ENCODE measurements at places on chromosomes 4 and X.

DNA sequence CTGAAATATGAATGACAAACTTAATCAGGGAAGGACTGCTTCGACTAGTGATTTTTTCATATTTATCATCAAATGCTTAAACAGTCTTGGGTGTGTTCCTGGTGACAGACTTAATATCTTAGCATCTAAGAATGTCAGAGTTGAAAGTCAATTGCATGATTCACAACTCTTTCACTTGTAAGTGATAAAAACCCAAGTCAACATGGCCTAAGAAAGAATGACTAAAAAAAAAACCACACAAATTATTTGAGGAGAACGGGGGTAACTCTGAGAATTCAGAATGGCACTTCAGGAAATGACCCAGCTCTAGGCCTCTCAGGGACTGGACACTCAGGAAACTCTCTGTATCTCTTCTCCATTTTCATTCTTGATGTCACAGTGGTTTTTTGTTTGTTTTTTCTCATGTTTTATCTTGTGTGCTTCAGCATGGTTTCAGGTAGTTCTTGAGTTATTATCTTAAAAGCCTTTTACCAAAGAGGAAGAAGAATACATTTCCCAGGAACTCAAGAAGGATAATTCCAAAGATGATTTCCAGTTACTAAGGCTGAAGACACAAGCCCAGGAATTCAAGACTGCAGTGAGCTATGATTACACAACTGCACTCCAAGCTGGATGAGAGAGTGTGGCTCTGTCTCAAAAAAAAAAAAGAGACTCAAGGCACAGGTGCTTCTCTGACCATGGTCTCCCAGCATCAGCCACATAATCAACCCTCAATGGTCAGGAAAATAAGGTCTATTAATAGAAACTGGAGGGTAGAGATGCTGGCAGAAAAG lies 1697.8 kb upstream of the IGFBP7 start:
- H3K4me1 ChIP-seq: no peaks in the 10 kb centered on the region
- H3K27ac ChIP-seq: no peak overlapping the region
- DNase-seq: no peak
- no peaks in the 10 kb centered on the region for H3K36me3 ChIP-seq
- H3K4me3 ChIP-seq: no peak overlapping the region

- DNase-seq: no peak
- H3K4me1 ChIP-seq: no peaks in the 10 kb centered on the region
- H3K4me3 ChIP-seq: no peak overlapping the region
- no peak overlapping the region for H3K27ac ChIP-seq
- H3K36me3 ChIP-seq: no peaks in the 10 kb centered on the region
These were observed 134.0 kb downstream of the HTR2C start for GRCh38 chrX:114717921-114718320.

DNA sequence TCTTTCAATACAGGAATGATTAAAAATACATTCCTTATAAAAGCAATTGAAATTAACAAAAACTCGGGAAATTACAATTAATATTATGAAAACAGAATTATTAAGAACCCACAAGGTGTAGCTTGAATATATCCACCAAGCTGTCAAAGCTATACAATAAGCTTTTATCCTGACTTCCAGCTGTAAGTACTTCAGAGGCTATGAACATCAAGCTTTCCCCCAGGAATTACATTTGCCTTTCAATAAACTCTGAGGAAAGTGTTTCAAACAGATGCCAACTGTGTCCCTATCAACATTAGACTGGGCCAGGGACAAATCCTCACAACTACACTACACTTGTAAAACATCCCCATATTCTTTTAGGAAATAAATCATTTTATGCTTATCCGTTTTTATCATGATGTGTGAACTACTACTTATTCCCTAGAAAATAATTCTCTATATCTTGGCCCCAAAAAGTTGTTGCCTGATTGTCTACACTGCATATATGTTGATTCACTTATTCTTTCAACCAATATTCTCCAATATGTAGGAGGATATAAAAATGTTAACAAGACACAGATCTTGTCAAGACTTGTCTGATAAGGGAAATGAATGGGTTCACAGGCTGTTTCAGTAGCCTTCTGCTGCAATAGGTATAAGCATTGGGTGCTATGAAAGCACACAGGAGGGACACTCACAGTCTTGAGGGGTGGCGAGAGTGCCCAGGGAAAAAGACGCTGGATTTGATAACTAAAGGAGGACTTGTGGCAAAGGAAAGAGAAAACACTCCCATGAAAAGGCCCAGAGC lies 494.1 kb downstream of the CENPC start:
- no peaks in the 10 kb centered on the region for H3K4me1 ChIP-seq
- H3K27me3 ChIP-seq: no peaks in the 10 kb centered on the region
- no peak for DNase-seq

DNA sequence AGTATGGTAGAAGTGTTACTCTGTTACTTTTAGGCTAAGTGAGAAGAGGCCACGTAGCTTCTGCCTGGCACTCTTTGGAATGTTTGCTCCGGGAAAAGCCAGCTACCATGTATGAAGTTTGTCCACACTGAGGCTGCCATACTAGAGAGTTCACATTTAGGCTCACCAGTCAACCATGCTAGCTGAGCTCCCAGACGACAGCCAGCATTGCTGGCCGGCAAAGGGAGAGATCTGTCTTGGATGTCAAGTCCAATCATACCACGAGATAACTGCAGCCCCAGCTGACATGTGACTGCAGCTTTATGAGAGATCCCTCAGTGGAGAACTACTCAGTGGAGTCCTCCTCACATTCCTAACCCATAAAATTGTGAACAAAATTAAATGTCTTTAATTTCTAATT lies 321.2 kb upstream of the F9 start:
- no peak for DNase-seq
- H3K4me1 ChIP-seq: no peaks in the 10 kb centered on the region
- no peaks in the 10 kb centered on the region for H3K36me3 ChIP-seq
- no peak overlapping the region for H3K4me3 ChIP-seq
- no peak overlapping the region for H3K27ac ChIP-seq

GRCh38 chr4:38383646-38384121 lies 280.3 kb upstream of the KLF3 start:
- H3K27me3 ChIP-seq: no peaks in the 10 kb centered on the region
- no peak overlapping the region for H3K4me3 ChIP-seq
- no peak for DNase-seq
- H3K36me3 ChIP-seq: no peaks in the 10 kb centered on the region
- peaks cover 16% of the 10 kb centered on the region for H3K4me1 ChIP-seq

- H3K27ac ChIP-seq: no peak overlapping the region
- H3K4me3 ChIP-seq: no peak overlapping the region
- no peaks in the 10 kb centered on the region for H3K36me3 ChIP-seq
These were observed 14.6 kb downstream of the SYTL4 start for GRCh38 chrX:100717363-100717762.

DNA sequence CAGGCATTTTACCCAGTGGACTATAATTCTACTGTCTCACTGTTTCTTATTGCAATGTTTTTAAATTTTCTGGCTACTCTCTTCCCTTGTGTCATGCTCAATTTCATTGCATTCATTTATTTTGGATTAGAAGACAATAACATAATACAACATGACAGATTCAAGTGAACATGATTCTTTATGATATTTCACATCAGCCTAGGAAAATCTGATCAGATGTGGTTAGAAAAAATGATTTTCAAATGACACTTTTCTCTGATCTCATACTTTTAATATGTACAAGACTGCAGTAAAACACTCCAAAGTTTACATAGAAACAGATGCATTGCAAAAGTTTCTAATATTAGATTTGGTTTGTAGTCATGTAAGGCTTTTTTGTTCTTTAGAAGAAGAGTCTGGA lies 586.0 kb downstream of the ACTRT1 start:
- DNase-seq: no peak
- H3K4me3 ChIP-seq: no peak overlapping the region
- no peaks in the 10 kb centered on the region for H3K4me1 ChIP-seq
- no peak overlapping the region for H3K27ac ChIP-seq
- no peaks in the 10 kb centered on the region for H3K36me3 ChIP-seq

- H3K4me1 ChIP-seq: peaks cover 14% of the 10 kb centered on the region
- DNase-seq: peak; percentile 51
- H3K27me3 ChIP-seq: no peaks in the 10 kb centered on the region
- peaks cover 43% of the 10 kb centered on the region for H3K36me3 ChIP-seq
- H3K4me3 ChIP-seq: no peak overlapping the region
These were observed 13.6 kb downstream of the EXOC1 start for GRCh38 chr4:55866973-55867574.

DNA sequence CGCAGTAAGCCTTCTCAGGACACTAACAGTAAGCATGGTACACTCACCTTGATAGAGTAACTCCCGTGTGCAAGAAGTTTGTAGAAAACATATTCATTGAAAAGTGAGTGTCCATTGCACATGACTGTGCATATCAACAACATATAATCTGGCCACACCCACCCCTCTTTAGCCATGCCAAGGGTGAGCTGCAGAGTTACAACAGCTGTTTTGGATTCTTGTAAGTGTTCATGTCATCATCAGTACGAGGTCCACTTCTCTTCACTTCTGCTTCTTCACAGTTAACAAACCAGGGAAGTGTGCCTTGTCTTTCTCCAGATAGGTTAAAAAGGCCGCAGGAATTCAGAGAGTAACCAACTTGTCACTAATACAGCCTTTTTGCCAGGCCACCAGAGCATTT lies 116.6 kb downstream of the IRF2 start:
- no peak overlapping the region for H3K4me3 ChIP-seq
- H3K4me1 ChIP-seq: peaks cover 12% of the 10 kb centered on the region
- H3K36me3 ChIP-seq: no peaks in the 10 kb centered on the region

- H3K4me1 ChIP-seq: no peaks in the 10 kb centered on the region
- no peak for DNase-seq
- H3K27me3 ChIP-seq: no peaks in the 10 kb centered on the region
- no peak overlapping the region for H3K4me3 ChIP-seq
These were observed 55.9 kb upstream of the LEF1 start for GRCh38 chr4:108224611-108225053.

DNA sequence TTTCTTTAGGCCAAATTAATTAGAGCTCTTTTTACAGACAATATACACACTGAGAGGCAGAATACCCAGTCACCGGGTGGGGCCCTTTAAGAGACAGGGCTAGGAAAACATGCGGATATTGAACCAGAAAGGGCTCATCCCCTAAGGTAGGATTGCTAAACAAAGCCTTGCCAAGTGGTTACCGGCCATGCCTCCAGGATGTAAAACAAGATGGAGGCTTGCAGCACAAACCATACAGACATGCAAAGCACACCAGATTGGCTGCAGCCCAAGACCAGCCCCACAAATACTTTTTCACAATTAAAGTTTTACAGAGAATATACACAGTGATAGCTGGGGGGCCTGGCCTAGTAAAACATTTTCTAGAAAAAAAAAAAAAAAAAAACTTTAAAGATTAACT lies 210.0 kb downstream of the KLHL4 start:
- no peak overlapping the region for H3K27ac ChIP-seq
- DNase-seq: no peak
- H3K27me3 ChIP-seq: no peaks in the 10 kb centered on the region
- no peaks in the 10 kb centered on the region for H3K36me3 ChIP-seq
- no peak overlapping the region for H3K4me3 ChIP-seq

GRCh38 chrX:17610788-17611187 lies 126.5 kb upstream of the SCML1 start:
- H3K4me3 ChIP-seq: no peak overlapping the region
- no peaks in the 10 kb centered on the region for H3K4me1 ChIP-seq
- H3K27me3 ChIP-seq: no peaks in the 10 kb centered on the region
- H3K27ac ChIP-seq: no peak overlapping the region
- no peak for DNase-seq

DNA sequence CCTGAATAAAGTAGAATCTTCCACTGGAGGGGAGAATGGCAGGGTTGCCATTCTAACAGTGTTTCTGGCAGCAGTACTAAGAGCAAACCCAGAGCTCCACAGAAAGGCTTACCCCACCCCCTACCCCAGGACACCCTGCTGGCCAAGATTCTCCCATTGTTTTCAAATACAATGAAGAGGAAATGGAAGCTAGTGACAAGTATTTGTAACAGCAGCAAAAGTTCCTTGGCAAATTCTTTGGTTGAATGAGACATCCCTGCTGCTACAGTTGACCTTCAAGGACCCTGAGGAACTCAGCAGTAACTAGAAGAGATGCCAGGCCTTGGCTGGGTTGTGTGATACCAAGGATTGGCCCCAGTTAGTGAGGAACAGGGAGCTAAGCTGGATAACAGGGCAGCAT lies 124.2 kb upstream of the DGKK start:
- no peak for DNase-seq
- no peaks in the 10 kb centered on the region for H3K4me1 ChIP-seq
- no peaks in the 10 kb centered on the region for H3K27me3 ChIP-seq
- no peak overlapping the region for H3K27ac ChIP-seq

- no peaks in the 10 kb centered on the region for H3K4me1 ChIP-seq
- H3K36me3 ChIP-seq: no peaks in the 10 kb centered on the region
- H3K27me3 ChIP-seq: no peaks in the 10 kb centered on the region
- DNase-seq: no peak
- no peak overlapping the region for H3K27ac ChIP-seq
These were observed 167.2 kb upstream of the SLIT2 start for GRCh38 chr4:20084488-20084887.

- no peak for DNase-seq
- no peak overlapping the region for H3K4me3 ChIP-seq
- no peaks in the 10 kb centered on the region for H3K4me1 ChIP-seq
- H3K27me3 ChIP-seq: no peaks in the 10 kb centered on the region
- H3K36me3 ChIP-seq: no peaks in the 10 kb centered on the region
These were observed 148.1 kb upstream of the GATB start for GRCh38 chr4:151908734-151909497.

DNA sequence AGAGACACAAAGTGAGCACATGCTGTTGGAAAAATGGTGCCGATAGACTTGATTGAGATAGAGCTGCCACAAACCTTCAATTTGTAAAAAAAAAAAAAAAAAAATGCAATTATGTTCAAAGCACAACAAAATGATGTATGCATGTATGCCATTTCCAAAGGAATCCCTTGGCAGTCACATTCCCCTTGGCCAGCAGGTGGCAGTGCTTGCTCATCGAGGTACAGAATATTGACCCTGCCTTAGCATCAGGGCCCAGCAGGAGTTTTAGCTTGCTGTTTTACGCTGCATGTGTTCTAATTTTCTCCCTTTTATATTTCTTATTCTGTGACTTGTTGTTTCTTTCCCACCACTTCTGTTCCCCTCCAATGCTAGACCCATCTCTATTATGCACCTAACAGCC lies 34.5 kb upstream of the CYBB start:
- DNase-seq: peak; percentile 73
- H3K36me3 ChIP-seq: no peaks in the 10 kb centered on the region
- H3K27me3 ChIP-seq: no peaks in the 10 kb centered on the region
- H3K27ac ChIP-seq: no peak overlapping the region
- no peak overlapping the region for H3K4me3 ChIP-seq
- peaks cover 11% of the 10 kb centered on the region for H3K4me1 ChIP-seq

- no peak for DNase-seq
- H3K27ac ChIP-seq: no peak overlapping the region
- H3K27me3 ChIP-seq: no peaks in the 10 kb centered on the region
- H3K4me3 ChIP-seq: no peak overlapping the region
- no peaks in the 10 kb centered on the region for H3K4me1 ChIP-seq
These were observed 10.5 kb downstream of the WDFY3 start for GRCh38 chr4:84956014-84956413.

- no peak for DNase-seq
- no peaks in the 10 kb centered on the region for H3K4me1 ChIP-seq
- no peak overlapping the region for H3K27ac ChIP-seq
- no peaks in the 10 kb centered on the region for H3K36me3 ChIP-seq
These were observed 66.1 kb upstream of the IL15 start for GRCh38 chr4:141570290-141570689.

- no peak for DNase-seq
- H3K4me1 ChIP-seq: no peaks in the 10 kb centered on the region
- H3K36me3 ChIP-seq: no peaks in the 10 kb centered on the region
- no peaks in the 10 kb centered on the region for H3K27me3 ChIP-seq
These were observed 1.2 kb downstream of the CLTRN start for GRCh38 chrX:15663439-15663838.
